Stimulated activated CD8-positive, alpha-beta memory T cell treated with anti-CD3 and anti-CD28 coated beads, Interleukin-7, amount 100 ng/mL, for 1 hour (primary cell): ENCODE measurements at places on chromosomes 11 and 22.

DNA sequence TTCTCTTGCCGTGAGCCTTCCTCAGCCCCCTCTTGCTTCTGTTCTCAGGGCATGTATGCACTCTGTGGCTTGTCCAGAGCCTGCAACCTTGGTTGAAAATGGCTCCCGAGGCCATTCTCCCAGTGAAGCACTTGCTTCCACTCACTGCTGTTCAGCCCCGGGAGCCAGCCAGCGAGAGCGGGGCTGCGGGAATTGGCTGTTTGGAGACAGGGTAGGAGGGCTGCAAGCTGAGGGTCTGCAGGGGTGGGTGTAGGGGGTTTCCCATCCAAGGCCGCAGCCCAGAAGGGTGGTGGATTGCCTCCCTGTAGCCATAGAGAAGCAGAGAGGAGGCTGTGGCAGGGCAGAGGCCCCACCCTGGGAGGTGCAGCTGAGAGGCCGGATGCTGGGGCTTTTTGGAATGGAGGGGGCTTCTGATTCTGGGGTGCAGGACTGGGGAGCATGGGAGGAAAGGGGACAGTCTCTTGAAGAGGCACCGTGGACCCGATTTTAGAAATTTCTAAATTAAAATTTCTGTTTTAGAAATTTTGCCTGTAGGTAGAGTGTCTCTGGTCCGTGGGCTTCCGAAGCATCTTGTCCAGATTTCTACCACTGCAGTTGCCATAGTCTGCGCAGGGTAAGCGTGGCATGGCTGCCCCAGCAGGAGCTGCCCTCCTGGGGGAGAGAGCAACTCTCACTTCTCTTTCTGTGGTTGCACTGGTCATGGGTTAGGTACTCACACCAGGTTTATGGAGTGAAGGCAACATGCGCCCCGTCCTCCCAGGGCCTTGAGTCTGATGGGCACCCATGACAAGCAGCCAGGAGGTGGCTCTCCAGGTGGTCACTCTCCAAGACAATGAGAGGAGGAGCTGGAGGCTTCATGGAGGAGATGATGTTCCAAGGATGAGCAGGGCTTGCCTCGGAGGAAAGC lies 100.2 kb downstream of the TBC1D22A start:
- no peak for DNase-seq

DNA sequence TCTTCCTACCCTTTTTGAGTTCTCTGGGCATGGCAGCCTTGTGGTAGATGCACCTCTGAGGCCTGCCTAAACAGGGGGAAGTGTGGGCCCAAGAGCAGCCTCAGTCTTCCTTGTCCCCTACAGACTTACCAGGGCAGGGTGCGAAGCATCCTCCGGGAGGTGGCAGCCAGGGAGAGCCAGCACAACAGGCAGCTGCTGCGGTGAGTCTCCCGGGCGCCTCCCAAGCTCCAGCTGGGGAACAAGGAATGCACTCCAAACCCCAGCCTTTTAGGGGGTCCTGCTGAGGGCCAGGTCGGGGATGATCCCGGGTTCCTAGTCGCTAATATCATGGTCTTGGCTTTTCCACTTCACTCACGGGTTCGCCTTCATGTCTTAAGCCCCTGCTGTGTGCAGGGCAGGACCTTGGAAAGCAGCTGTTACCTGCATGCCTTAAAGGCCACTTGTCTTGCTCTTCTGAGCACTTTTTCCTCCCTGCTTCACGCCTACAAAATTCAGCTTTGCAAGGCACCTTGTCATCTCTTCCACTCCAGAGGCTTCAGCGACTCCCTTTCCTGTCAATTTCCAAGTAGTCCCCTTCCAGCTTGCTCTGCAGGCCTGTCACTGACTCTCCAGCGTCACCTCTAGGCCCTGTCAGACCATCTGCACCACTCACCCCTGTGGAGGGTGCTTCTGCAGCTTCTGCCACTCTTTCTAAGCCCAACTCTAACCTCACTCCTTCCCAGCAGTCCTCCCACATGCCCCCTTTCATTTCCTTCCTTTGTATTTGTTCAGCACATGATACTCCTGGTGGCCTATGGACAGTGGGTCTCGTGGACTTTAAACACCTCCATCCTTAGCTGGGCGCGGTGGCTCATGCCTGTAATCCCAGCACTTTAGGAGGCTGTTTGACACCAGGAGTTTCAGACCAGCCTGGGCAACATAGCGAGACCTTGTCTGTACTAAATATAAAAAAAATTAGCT lies 57.0 kb downstream of the PISD start:
- no peak for DNase-seq

- no peak for DNase-seq
These were observed 5.3 kb downstream of the DMC1 start for GRCh38 chr22:38564669-38565068.

GRCh38 chr11:95827696-95828095 lies 37.4 kb downstream of the CEP57 start:
- DNase-seq: no peak

DNA sequence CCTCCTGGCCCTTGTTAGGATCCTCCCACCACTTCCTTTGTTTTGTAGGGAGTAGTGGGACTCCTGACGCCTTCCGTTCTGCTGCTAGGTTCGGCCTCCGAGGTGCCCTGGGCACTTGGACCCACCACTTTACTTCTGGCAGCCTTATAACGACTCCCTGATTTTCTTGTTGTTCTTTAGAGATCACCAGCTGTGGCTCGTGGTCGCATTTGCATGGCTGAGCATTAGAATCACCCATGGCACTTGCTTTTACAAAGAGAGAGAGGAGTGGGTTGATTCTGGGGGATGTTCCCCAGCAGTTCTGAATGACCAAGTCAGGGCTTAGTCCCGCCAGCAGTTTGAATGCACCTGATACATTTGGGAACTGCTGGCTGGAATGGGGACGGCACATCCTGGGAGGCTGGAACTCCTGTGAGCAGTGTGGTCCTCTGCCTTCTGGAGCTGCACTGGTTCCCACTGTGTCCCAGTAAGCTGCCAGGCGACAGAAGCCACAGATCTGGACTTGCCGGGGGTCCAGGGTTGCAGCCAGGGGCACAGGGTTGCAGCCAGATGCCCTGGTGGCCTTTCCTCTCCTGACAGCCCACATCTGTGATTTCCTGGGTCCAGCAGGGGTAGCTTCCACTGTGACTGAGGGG lies 4.1 kb downstream of the TUB start:
- no peak for DNase-seq

DNA sequence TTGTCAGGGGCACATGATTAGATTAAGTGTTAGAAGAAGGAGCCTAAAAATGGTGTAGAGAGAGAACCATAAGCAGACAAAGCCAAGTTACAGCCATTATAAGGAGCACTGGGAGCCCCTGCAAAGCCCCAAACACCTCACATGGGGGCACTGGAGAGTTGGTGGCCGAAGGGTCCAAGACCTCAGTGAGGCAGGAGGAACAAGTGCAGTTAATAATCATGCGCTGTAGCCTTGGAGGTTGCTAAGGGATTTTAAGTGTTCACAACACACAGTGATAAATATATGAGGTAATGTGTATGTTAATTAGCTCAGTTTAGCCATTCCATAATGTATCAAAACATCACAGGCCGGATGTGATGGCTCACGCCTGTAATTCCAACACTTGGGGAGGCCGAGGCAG lies 54.4 kb upstream of the JAM3 start:
- DNase-seq: no peak

- DNase-seq: no peak
These were observed 15.7 kb downstream of the KCNA4 start for GRCh38 chr11:30000986-30001750.

GRCh38 chr22:21981874-21982273 lies 713 bp downstream of the TOP3B start:
- DNase-seq: no peak

GRCh38 chr11:32366666-32367065 lies 68.7 kb downstream of the WT1 start:
- no peak for DNase-seq

DNA sequence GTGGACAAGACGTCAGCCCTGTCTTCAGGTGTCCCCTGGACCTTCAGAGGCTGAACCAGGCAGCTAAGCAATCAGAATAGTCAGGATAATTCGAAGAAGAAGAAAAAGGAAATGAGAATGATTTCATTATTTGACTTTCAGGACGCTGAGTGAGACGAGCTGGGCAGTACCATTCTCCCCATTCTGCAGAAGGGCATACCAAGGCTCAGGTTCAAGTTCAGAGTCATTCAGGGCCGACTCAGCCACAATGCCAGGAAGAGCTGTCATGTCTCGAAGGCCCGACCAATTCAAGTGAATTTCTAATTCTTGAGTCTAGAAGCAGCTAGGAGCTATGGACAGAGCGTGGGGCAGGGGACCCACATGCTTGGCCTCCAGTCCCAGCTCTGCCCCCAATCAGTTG lies 33.8 kb upstream of the CD82 start:
- DNase-seq: no peak

DNA sequence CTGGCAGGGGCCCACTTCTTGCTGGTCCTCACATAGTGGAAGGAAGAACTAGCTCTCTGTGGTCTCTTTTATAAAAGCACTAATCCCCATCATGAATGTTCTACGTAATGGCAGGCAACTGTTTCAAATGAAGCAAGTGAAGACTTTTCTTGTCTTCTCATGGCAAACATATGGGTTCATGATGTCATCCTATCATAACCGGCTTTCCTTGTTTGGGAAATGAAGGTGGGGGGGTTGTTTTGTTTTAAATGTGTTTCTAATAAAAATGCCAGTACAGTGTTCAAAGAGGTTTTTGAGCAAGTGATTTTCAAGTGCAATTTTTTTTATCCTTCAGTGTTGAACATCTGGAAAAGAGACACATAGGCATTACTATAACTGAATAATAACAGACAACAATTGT lies 33.4 kb downstream of the REXO2 start:
- no peak for DNase-seq

DNA sequence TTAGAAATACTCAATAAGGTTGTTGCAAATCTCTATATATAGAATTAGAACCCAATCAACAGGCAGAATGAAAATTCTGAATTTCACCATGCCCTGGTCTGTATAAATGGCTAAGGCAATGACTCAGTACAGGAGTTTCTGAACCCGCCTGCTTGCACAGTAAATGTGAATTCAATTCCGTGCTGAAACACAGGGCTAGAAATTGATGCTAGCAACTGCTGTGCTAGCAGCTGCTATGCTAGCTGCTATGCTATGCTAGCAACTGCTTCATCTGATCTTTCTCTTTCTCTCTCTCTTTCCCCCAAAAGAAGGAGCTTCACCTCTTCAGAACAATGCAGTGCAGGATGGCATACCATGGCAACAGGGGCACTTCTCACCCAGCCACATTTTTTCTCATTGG lies 9.7 kb upstream of the OR52J3 start:
- DNase-seq: no peak

DNA sequence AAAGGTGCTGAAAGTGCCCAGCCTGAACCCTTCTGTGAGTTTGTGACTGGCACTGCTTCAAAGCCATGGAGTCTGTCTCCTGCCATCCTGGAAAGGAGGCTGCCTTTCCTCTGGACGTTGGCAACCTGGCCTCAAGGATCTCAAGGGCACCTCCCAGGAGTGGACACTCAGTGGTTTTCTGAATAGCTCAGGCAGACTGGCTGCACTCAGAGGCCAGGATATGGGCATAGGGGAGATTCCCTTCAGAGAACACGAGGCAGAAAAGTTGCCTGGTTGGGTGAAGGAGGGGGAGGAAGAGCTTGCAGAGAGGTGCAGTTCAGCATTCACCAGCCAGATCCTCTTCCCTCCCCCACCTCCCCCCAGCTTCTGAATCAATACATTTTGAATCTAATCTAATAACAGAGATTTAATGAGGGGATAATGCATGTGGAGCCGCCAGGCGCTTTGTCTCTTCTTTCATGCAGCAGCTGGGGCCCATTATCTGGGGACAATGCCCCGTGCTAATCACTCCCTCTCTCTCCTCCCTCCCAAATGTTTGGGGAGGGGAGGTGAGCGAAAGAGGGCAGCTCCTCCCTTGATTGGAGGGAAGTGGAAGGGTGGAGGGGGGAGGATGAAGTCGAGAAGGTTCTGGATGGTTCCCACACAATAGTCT lies 17.7 kb downstream of the HTR3A start:
- no peak for DNase-seq

GRCh38 chr11:65796726-65797601 lies 10.1 kb downstream of the OVOL1 start:
- no peak for DNase-seq

DNA sequence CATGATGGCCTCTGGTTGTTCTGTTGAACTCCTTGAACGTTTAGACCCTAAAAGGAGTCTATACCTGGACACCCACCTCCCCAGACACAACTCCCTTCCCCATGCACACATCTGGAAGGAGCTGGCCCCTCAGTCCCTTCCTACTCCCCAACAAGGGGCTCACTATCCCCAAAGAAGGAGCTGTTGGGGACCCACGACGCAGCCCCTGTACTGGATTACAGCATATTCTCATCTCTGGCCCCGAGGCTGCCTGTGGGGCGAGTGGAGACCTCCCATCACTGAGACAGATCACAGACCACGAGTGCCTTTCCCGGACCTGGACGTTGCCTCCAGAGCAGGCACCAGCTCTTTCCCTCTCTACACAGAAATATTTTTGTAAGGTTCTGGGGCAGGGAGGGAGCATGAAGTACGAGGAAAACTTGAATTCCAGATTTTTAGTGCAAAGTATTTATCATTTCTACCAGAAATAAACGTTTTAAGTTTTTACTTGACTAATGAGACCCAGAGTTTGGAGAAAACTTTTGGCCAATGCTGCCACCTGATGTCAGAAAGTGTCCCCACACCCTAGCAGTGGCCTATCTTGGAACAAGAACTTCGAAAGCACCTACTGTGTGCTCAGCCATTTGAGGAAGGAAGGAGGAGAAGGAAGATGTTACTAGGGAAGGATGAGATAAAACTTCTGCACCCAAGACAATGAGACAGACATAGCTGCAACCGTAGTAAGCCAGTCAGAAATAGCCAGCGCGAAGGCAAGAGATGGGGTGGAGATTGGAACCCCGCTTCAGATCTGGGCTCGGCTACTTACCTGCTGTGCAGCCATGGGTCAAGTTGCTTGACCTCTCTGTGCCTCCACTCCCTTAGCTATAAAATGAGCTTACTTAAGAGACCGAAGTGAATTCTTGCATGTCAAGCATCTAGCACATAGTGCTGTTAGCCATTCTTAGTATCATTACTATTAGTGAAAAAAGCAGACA lies 10.2 kb upstream of the POU2F3 start:
- no peak for DNase-seq

- DNase-seq: no peak
These were observed 83.0 kb downstream of the TMPRSS5 start for GRCh38 chr11:113623114-113623513.

DNA sequence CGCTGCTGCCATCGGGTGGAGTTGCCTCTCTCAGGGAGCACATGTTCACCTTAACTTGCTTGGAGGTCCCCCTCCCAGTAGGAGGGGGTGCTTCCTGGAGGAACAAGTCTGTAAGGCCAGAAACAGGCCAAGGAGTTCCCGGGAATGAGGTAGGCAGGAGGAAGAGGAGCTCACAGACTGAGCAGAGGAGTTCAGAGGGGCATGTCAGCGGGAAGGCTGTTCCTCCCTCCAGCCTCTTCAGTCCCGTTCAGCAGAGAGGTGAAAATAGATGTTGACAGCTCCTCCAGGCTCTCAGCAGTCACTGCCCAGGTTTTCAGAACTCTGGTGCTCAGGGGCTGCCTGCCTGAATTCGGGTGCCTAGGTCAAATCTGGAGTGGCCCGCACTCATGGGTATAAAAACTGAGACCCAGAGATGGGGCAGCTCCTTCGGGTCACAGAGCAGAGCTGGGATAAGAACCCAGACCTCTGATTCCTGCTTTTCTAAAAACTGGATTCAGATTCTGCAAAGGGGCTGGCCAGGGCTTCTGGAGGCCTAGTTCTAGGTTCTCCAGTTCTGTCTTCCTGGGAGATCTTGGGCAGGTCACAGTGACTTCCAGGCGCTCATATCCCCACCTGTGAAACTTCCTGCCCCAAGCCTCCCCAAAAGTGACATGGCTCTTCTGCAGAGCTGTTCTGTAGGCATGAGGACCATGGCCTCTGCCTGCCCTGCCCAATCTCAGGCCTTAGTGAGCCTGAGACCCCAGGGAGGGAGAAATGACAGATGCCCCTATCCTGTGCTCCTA lies 18.3 kb downstream of the ATG16L2 start:
- DNase-seq: no peak
